Nucleus accumbens (tissue), 56 donors: ENCODE measurements at places on chromosomes 5 and 9.
A peak's percentile ranks its signal among the peaks of the same experiment; 100 is the strongest.

DNA sequence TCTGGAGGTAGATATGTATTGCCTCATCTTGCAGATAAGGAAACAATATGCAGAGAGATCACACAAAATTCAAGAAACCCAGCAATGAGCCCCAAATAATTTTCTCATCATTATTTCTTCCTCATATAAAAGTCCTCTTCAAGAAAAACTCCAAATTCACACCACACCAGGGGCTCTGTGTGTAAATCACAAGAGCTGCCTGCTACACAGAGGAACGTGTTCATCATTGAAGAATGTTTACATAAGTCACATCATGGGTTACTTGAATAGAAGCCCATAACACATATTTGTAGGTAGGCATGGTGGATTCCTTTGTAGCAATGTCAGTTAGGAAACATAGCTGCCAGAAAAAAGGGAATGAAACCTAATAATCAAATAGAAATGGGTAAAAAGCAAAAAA lies 308.1 kb upstream of the TLE4 start:
- no peak for DNase-seq

DNA sequence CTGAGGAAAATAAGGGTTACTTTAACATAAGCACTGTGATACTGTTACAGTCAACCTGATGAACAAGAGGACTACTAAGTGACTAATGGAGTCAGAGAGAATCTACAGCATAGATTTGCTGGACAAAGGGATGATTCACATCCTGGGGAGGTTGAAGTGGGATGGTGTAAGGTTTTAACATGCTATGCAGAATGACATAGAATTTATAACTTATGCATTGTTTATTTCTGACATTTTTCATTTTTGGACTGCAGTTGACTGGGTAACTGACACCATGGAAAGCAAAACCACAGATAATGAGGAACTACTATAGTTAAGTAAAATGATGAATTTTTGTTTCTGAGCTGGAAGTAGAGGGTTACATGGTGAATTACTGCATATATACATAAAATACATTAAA lies 389.2 kb downstream of the MAT2B start:
- no peak for DNase-seq

DNA sequence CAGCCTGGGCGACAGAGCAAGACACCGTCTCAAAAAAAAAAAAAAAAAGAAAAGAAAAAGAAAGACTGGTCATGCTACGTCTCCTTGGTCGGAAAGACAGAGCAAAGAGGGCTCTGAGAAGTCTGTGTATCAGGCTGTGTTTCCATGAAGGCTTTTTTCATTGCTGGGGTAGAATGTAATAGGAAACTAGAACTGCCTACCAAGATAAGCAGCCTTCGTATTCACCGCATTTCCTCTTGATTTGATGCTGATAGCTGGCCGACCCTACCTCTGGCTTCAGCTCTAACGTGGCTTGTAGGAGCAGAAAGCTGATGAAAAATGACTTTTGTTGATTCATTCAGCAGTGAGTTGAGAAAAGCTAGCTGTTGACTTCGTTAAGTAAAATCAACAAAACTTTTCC lies 17.4 kb downstream of the SLC1A3 start:
- DNase-seq, result no peak

DNA sequence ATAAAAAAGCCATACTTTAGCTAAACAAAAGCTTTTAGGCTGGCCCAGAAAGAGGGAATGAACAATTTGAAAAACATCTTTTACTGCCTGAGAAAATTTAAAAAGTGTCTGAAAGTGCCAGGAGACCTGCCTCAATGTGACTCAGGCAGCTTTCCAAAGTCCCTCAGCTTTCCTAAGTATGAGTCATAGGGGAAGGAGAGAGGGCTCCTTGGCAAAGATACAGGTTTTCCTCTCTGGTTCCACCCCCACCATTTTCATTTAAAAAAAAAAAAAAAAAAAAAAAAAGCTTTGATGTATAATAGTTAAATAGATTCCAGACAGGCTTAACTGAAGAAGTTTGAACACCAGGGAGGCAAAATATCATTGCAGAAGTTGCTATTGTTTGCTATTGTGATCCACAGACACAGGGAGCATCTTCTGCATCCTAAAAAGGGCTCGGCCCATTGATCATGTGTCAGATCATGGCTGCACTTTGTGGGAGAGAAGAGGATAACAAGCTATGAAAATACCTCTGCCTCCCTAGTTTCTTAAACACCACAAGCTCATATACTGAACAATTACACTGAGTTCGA lies 71.5 kb downstream of the MRPS27 start:
- DNase-seq, result no peak

DNA sequence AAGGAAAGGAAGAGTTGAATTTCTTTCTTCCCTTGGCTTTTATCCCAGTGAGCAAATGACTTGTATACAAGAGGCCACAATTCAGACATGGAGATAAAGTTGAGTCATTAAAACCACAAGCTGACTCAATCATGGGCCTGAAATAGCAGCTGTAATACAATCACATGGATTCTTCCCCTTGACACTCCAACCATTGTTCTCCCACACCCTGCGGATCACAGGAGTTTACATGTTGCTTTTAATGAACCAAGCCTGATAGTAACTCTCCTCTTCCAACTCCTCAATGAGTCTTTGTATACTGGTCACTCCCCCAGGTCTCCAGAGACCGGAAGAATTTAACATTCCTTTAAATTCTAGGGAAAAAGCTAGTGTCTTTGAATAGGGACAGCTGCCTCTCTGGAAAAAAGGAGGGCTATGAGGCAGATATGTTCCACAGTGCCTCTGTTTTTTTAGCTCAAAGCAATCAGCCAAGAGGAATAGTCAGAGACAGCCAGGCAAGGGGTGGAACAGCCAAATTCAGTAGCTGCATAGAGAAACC lies 32.4 kb downstream of the PCDHGC5 start:
- peak; percentile 69 for DNase-seq

GRCh38 chr5:36214436-36214835 lies 27.3 kb downstream of the NADK2 start:
- no peak for DNase-seq
